ENCODE measurements at places on chromosomes 5 and 9. TPM values are rescaled to one million over a fixed set of nuclear protein-coding genes. Genes with fewer than 3 reads are reported as not detected.

GRCh38 chr5:95172659-95173058 is 112.2 kb downstream of the MCTP1 start:
- DNase-seq, result no peak

GRCh38 chr5:128687930-128688329 is 149.9 kb upstream of the FBN2 start:
- no peak for DNase-seq

DNA sequence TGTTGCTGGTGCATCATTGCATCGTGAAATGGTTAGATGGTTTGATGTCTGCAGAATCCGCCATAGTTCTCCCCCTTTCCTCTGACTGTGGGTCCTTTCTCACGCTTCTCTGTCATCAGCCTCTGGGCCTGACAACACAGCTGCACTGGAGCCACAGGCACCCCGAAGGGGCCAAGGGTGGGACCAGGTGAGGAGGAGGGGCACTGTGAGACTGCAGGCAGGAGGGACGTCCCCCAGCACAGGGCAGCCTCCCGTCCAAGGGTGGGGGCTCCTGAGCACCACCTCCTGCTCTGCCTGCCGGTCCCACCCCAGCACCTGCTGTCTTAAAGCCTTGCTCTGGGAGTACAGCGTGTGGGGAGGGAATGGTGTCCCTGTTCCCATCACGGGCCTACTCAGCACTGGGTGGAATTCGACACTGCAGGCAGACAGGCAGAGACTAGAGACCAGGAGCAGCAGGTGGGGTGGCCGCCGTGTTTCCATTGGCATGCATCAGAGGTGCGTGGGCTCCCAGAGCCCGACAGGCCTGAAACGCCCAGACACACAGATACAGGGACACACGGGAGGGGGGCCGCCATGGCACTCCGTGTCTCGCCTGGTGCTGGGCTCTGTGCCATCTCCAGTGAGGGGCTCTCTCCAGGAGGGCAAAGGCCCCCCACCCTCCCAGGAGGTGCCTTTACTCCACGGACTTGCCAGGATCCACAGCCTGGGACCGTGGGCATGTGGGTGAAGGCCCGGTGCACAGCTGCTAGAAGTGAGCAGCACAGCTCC is 15.0 kb downstream of the CACNA1B start:
- DNase-seq, result no peak

FAM78A gene
- total RNA-seq, result 3.6 TPM

- no peak for DNase-seq
Measured at GRCh38 chr5:9617739-9618504, 12.2 kb downstream of the TAS2R1 start.
